Vagina (tissue), 2 donors: ENCODE measurements at places on chromosomes 3 and 15.

- no peak overlapping the region for H3K4me3 ChIP-seq
- no peak overlapping the region for H3K27ac ChIP-seq
- no peaks in the 10 kb centered on the region for H3K4me1 ChIP-seq
- H3K36me3 ChIP-seq, result no peaks in the 10 kb centered on the region
Observed at GRCh38 chr3:143337387-143337786, 217.8 kb downstream of the CHST2 start.

DNA sequence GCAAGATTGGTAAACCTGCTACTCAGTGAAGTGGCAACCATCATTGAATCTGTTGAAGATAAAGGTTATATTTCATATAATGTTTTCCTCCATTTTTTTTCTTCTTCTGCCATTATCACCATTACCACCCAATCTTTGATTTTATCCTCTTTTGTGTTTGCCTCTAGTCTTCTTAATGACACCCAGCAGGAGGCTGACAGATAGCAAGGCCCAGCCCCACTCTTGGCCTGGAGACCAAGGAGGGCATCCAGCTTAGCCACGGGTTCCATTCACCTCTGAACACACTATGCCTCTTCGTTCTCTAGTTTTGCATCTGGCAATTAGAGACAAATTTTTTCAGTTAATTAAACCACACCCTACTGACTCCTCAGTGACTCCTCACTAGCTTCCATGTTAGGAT lies 129.7 kb downstream of the TPRG1 start:
- no peak overlapping the region for H3K4me3 ChIP-seq
- no peak for DNase-seq
- H3K27me3 ChIP-seq, result no peaks in the 10 kb centered on the region
- no peak overlapping the region for H3K27ac ChIP-seq
- no peaks in the 10 kb centered on the region for H3K36me3 ChIP-seq

GRCh38 chr3:66485291-66485968 lies 15.4 kb downstream of the LRIG1 start:
- no peaks in the 10 kb centered on the region for H3K27me3 ChIP-seq
- peaks cover 87% of the 10 kb centered on the region for H3K4me1 ChIP-seq
- peak overlapping the region; percentile 86 for H3K27ac ChIP-seq
- H3K36me3 ChIP-seq, result no peaks in the 10 kb centered on the region

- no peak overlapping the region for H3K27ac ChIP-seq
- no peak overlapping the region for H3K4me3 ChIP-seq
- H3K36me3 ChIP-seq, result no peaks in the 10 kb centered on the region
- DNase-seq, result no peak
Observed at GRCh38 chr3:190086191-190086590, 34.5 kb downstream of the P3H2 start.

- no peaks in the 10 kb centered on the region for H3K27me3 ChIP-seq
- no peak for DNase-seq
- no peaks in the 10 kb centered on the region for H3K36me3 ChIP-seq
- H3K4me3 ChIP-seq, result no peak overlapping the region
- peaks cover 17% of the 10 kb centered on the region for H3K4me1 ChIP-seq
Observed at GRCh38 chr3:142027300-142027699, 122.0 kb downstream of the TFDP2 start.

GRCh38 chr3:31196881-31197364 lies 302.5 kb upstream of the GADL1 start:
- peak overlapping the region; percentile 65 for H3K27ac ChIP-seq
- H3K36me3 ChIP-seq, result no peaks in the 10 kb centered on the region
- no peak overlapping the region for H3K4me3 ChIP-seq
- H3K4me1 ChIP-seq, result peaks cover 26% of the 10 kb centered on the region

DNA sequence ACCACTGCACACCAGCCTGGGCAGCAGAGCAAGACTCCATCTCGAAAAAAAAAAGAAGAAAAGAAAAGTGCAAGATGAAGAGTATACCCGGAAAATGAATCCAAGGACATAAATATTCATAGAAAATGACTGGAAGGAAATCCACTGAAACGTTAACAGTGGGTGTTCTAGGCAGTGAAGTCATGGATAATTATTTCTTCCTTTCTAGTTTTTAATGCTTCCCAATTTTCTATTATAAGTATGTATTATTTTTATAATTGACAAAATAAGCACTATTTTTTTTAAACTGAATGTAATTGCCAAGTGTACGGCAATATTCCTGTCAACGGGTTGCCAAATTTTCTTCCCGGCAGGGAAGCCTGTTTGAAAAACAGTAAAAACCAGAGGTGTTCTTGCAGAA lies 37.4 kb upstream of the MGLL start:
- no peak for DNase-seq
- H3K27ac ChIP-seq, result no peak overlapping the region

- H3K4me1 ChIP-seq, result peaks cover 23% of the 10 kb centered on the region
- H3K27me3 ChIP-seq, result no peaks in the 10 kb centered on the region
- H3K27ac ChIP-seq, result peak overlapping the region; percentile 2
- no peak for DNase-seq
Observed at GRCh38 chr15:65049418-65049840, 4.2 kb downstream of the SLC51B start.

- H3K4me1 ChIP-seq, result no peaks in the 10 kb centered on the region
- no peak overlapping the region for H3K27ac ChIP-seq
- no peaks in the 10 kb centered on the region for H3K27me3 ChIP-seq
Observed at GRCh38 chr3:177935047-177935446, 601.2 kb upstream of the KCNMB2 start.
